SIG-M5 (cell line): ENCODE measurements at places on chromosomes 5 and 9.
A peak's percentile ranks its signal among the peaks of the same experiment; 100 is the strongest.

DNA sequence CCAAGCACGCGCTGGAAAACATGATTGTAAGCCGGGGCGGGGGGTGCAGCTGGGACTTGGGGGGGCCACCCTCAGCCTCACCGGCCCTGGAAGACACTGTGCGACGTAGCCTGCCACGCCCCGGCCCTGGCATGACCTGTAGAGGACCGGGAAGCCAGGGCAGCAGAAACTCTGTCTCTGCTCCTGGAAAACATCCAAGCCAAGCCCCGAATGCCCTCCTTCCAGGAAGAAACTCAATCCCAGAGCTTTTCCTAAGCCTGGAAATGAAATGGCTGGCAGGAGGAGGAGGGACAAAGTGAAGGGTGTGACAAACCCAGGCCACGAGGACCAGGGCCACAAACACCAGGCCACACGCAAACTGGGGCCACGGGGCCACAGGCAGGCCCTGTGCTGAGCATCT, 55.4 kb downstream of the KCNT1 start:
- DNase-seq: no peak

- no peak for DNase-seq
Observed at GRCh38 chr5:83151821-83152220, 74.5 kb downstream of the XRCC4 start.

DNA sequence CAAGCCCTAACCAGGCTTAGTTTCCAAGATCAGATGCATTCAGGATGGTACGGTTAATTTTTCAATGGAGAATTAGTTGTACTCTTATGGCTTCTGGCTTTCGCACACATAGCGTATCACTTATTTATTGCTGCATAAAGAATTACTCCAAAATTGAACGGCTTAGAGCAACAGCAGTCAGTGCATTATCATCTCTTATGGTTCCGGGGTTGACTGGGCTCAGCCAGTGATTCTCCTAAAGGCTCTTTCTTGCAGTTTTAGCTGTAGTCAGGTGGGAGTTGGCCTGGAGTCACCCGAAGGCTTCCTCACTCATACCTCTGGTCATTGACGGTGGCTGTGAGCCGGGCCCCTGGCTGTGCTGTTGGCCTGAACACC, 595 bp upstream of the GRHPR start:
- DNase-seq: no peak

- DNase-seq: peak; percentile 47
Observed at GRCh38 chr9:108579757-108580439, 275.9 kb downstream of the ACTL7B start.

- no peak for DNase-seq
Observed at GRCh38 chr9:113477661-113478060, 14.1 kb downstream of the RGS3 start.
